ENCODE measurements at places on chromosomes 16 and 17. TPM values are rescaled to one million over a fixed set of nuclear protein-coding genes. Genes with fewer than 3 reads are reported as not detected.
A peak's percentile ranks its signal among the peaks of the same experiment; 100 is the strongest.

DNA sequence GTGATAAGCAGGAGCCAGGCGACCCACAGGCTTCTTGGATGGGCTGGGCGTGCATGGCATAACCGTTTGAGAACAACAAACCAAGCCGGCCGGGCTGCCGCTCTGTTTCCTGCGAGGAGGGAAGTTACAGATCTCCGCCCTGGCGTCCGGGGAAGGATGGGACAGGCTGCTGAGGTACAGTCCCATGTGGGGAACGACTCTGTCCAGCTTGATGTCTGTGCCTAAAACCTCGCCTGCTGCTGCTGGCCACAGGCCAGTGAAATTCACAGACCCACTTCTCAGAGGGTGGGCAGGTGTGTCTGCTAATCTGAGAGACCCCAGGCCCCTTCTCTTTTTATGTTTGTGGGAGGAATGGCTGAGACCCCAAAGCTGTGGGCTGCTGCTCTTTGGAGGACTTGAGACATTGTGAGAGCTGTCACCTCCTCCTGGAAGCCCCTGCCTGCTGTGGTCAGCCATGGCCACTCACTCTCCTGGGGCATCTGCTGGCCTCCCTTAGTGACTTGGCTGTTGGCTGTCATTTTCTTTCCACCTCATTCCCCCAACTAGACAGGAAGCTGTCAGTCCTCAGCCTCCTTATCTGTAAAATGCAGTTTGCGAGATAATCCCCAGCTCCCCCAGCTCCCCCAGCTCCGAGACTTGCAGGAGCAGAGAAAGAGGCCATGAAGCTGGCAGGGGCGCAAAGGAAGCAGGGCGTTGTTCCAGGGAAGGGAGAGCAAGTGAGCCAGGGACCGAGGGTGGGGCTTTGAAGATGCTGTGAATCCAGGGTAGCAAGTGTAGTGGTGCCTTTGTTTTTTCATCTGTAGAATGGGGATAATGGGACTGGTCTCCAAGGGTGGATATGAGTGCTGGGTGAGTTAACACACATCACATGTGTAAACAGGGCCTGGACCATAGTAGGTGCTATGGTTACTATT, 51.0 kb downstream of the CMIP start:
- peaks cover 6% of the 10 kb centered on the region for H3K36me3 ChIP-seq
- H3K27ac ChIP-seq: peak overlapping the region; percentile 55
- no peak overlapping the region for H3K4me3 ChIP-seq
- peaks cover 71% of the 10 kb centered on the region for H3K4me1 ChIP-seq

DNA sequence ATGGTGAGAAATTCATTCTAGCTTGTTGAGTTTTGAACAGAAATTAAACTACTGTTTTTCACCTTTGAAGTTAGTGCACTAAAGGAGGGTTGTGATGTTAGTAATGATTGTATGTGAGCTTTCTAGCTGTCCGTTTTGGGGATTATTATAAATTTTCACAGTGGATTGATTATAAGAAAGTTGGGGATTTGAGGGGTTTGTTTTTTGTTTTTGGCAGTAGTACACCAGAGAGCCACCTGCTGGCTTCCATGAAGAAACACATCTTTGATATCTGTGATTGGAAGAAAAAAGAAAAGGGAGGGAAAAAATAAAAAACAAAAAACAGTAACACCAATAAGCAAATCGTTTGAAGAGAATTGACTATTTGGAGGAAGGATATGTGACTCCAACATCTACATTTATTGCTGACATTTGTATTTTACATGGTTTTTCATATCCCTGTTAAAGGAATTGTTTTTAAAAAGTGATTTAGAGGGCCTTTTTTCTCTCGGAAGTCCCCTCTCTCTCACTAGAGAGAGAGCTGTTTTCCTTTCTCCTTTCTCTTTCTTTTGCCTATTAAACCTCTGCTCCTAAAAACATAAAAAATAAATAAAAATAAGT, 1469.5 kb upstream of the GOT2 start:
- no peaks in the 10 kb centered on the region for H3K4me1 ChIP-seq
- H3K27me3 ChIP-seq: no peaks in the 10 kb centered on the region
- H3K36me3 ChIP-seq: no peaks in the 10 kb centered on the region

- H3K4me3 ChIP-seq: no peak overlapping the region
- no peaks in the 10 kb centered on the region for H3K27me3 ChIP-seq
- peaks cover 71% of the 10 kb centered on the region for H3K36me3 ChIP-seq
- H3K4me1 ChIP-seq: no peaks in the 10 kb centered on the region
Measured at GRCh38 chr16:50316102-50316847, 49.9 kb downstream of the ADCY7 start.

DNA sequence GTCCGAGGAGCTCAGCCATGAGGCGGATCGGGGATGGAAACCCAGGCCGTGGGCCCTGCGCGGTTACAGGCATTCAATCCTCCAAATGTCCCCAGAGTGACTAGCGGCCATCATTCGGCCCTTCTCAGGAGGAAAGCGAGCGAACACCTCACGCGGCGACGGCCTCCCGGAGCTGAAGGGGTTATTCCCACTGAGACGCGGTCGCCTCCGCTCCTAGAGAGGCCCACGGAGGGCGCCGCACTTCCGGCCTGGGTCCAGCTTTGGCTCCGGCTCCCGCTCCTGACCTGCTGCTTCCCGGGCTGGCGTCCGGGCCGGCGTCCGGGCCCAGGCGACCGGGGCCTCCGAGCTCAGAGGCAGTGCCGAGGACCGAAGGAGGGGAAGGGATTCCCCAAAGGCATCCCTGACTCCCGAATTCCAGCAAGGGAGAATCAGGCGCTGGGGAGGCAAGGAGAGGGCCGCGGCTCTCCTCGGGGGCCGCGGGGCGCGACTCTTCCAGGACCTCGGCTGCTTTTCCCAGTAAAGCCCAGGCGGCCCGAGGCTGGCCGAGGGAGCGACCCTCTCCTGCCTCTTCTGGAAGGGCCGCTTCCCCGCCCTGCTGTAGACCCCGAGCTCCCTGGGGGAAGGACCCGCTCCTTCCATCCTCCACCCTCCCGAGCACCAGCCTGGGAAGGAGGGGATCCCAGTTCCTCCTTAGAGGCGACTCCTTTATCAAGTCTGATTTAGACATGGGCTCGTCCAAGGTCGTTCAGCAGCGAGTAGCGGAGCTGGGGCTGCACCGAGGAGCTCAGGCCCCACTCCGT, 18.6 kb upstream of the ZNF629 start:
- peak overlapping the region; percentile 95 for H3K27ac ChIP-seq
- no peaks in the 10 kb centered on the region for H3K36me3 ChIP-seq
- H3K4me3 ChIP-seq: peak overlapping the region; percentile 94
- H3K4me1 ChIP-seq: peaks cover 9% of the 10 kb centered on the region

- H3K36me3 ChIP-seq: no peaks in the 10 kb centered on the region
- peaks cover 2% of the 10 kb centered on the region for H3K27me3 ChIP-seq
- no peak overlapping the region for H3K4me3 ChIP-seq
- H3K27ac ChIP-seq: no peak overlapping the region
- peaks cover 9% of the 10 kb centered on the region for H3K4me1 ChIP-seq
- DNase-seq: peak; percentile 32
Measured at GRCh38 chr17:50513495-50513894, 5.3 kb downstream of the MYCBPAP start.

The CCL16 gene
- 0.22 TPM for total RNA-seq

The SP2 gene
- 2.0 TPM for total RNA-seq

The TNFRSF13B gene
- total RNA-seq: not detected

Measured in muscle of leg (tissue), 16 donors.